Stimulated activated naive B cell treated with anti-CD40 and anti-IgM and Interleukin-4, amounts not matched to agents 10 μg/mL and 1 μg/mL and 100 μg/mL, for 72 hours (primary cell): ENCODE measurements at places on chromosomes 7 and 10.

DNA sequence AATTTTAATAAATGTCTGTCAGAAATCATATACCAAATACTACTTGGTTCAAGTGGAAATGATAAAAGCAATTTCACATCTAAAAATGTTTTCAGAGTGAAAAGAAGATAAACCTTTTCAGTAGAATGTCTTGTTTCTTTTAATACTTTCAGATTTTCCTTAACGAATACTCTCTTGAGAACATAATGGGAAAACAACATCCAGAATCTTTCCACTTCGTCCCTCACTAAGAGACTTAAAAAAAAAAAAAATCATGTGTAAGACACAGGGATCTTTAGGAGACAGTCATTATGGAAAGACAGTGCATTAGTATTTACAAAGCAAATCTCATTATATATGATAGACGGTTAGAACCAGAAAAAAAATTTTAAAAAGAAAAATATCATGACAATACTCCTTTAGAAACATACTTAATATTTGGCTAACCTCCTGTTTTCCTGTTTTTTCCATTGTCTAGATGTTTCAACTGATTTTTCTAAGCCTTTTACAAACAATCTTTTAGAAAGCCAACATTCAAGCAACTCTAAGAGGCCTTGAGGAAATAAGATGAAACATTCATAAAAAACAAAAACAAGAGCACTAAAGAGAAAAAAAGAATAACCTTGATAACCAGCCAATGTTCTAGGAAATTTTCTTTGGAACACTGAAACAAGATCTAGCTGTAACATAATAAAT, 339.9 kb upstream of the LRRN3 start:
- DNase-seq = no peak

DNA sequence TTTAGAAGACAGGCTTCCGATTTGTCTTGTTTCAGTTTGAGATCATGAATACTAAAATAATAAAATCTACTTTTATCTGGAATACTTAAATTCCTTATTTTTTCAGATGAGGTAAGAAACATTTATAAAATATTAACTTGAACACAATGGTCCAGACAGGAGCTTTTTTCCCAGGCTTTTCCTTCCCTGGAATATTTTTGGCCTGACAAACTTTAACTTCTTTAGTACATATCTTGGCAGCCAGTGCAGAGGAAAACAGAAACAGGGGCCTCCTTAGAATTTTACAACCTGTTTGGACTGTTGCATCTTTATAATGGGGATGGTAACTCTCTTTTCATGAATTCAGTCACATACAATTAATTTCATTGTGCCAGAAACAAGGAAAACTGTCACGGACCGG, 41.4 kb downstream of the NRP1 start:
- no peak for DNase-seq

- no peak for DNase-seq
These were observed 127.7 kb downstream of the SRI start for GRCh38 chr7:88091988-88092675.

DNA sequence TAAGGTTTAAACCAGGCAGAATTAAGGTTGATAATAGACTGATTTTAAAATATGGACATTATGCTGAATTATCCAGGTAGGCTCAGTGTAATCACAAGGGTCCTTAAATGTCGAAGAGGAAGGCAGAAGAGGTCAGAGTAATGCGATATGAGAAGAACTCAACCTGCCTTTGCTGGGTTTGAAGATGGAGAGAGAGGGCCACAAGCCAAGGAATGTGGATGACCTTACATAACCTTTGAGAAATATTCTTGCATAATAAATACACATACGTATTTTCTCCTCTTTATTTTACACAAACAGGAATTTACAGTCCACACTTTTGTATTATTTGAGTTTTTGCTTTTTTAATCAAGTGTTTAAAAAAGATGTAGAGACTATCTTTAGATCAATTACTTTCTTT, 88.5 kb downstream of the ST7 start:
- DNase-seq = no peak

GRCh38 chr7:32846630-32847225, 44.8 kb downstream of the KBTBD2 start:
- DNase-seq = peak; percentile 75

DNA sequence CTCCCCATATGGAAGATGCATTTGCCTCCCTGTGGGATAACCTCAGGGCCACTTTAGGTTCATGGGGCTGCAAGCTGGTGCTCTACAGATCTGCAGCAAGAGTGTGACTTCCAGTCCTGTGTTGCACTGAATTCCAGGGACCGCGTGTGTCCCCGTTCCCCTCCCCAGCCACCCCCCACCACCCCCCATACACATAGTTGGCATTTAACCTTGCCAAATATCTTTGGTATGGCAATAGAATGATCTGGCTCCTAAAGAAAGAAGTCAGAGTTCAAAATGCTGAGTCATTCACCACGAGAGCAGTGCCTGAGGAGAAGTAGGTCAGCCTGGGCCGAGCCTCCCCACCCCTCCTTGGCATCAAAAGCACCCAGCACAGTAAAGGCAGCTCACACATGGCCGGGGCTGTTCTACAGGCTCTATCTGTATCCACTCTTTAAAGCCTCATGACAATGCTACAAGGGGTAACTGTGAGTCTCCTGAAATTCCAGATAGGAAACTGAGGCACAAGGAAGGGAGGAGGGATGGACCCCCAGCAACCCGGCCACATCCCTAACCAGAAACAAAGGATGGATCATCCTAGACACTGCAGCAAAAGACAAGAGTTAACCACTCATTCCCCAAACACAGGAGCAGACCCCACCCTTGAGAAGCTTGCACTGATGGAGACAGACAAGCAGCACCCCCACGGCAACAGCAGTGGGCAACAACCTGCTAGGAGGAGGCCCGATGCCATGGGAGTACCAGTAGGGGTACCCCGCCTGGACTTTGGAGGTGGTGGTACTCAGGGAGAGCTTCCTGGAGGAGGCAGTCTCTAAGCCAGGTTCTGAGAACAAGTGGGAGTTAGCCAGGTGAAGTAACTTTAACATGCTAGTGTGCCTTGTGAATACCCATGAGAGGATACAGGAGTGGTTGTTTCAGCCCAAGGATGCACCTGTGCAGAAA, 70.3 kb upstream of the NANOS1 start:
- no peak for DNase-seq

- no peak for DNase-seq
These were observed 43.3 kb downstream of the ETV1 start for GRCh38 chr7:13946181-13946580.

GRCh38 chr10:73182568-73182967, 14.6 kb downstream of the FAM149B1 start:
- no peak for DNase-seq

- peak; percentile 6 for DNase-seq
These were observed 23.0 kb upstream of the EGFR start for GRCh38 chr7:54995610-54996363.

GRCh38 chr7:22672846-22673680, 53.9 kb upstream of the IL6 start:
- DNase-seq = no peak

DNA sequence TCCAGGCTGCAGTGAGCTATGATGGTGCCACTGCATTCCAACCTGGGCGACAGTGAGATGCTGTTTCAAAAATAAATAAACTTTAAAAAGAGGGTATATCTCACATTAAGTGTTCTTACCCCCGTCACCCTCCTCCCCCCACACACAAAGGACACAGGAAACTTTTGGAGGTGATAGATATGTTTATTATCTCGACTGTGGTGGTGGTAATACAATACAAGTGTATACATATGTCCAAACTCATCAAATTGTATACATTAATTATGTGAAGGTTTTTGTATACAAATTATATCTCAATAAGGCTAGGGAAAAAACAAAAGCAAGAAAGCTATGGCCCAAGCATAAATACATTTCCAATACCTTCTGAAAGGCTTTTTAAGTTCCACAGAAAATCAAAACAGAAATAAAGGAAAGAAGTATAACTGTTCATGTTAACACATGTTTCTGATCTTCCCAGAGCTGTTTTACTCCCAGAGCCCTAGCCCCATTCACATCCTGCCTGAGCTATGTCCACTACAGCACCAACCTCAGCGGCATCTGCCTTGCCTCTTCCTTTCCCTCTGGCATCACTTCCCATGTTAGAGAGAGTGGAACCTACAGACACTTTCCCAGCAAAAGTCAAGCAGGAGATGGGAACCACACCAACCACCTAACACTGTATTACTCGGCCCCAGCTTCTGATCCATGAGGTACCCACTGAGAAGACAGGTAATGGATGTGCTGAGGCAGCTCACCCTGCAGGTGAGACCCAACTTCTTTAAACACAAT, 48.1 kb downstream of the SGMS1 start:
- no peak for DNase-seq

DNA sequence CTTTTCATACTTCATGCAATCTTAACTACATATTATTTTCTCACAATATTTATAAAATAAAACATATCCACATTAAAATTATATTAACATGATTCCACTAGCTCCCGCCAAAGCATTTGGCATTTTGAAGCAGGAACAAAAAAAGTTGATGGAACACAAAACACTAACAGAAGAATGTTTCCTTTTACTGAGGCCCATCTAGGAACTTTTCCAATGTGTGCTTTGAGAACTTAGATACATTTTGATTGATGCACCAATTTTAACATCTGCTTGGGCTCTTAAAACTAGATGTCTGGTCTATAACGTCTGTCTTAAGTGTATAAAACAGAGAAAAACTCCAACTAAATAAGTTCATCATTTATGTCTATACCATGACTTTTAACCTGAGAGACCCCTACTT, 1214.8 kb downstream of the SORCS1 start:
- no peak for DNase-seq

DNA sequence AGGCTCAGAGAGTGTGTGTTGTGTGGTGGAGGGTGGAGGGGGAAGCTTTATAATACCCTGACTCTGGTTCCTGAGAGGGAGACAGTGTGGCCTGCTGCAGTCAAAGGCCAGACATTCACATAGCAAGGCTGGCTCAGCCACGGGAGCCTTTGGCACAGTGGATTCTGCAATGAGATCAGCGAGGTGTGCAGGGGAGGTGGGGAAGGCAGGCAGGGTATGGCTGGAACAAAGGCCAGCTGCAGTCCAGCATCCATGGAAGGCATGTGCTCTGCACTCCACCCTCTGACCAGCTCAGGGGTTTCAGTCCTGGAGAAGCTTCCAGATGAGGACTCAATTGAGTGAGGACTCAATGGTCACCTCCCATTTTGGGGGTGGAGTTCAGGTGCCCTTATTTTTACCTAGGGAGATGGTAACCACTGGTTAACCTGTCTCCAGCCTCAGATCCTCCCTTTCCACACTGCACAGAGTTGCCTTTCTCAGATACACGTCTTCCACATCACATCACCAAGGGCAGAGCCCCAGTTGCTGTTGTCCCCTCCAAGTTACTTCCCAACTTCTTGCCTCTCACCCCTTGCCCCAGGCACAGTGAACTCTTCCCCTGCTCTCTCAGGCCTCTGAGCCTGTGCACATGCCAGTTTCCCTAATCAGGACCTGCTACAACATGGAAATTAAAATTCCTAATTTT, 504.9 kb downstream of the GRID1 start:
- no peak for DNase-seq

DNA sequence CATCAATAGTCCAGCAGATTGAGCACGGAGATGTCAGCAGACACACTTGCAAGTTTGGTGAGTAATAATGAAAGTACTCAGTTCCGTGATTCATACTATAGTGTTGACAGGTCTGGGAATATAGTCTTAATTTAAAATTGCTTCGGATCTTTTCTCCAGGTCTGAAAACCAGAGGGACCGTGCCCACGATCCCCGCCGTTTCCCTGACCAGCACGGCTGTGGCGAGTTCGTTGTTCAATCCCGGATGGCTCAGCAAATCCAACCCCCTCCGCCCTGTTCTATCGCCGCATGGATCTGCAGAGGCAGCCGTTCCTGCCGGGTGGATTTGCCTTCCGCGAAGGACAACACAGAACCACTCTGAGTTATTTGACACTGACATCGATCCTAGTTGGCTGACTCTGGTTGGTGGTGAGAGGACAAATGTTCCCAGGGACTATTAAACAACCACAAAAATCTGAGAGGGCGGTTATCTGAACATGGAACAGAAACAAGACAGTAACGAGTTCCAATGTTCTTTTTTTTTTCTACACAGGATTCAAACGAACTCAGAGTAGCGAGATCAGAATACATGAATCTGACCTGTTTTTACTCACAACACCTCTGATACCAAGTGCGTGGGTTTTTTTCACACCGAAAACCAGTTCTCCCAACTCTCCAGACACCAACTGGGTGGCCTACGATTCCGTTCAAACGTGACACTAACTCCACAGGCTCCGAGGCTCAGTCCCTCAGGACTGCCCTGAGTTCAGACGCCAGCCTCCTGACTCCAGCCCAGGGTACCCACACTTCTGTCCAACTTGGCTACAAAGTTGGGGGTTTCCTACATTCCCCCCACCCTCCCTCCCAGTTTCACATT, 52.7 kb downstream of the RBM17 start:
- DNase-seq = no peak

DNA sequence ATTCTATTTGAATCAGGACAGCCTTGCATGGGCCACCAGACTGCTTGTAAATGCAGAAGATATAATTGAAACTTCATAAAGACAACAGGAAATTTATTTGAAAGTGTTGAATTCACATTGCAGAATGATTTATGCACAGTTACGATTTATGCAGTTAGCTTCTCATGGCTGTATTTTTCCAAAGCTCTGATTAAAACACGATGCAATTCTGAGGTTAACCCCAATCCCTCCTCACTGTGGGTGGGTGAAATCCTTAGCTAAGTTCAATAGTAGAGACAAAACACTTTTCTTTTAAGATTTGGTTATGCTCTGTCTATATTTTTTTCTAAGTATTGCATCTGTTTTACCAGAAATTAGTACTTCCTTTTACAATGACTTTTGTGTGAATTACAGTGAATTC, 728.8 kb upstream of the IGFBP3 start:
- no peak for DNase-seq

DNA sequence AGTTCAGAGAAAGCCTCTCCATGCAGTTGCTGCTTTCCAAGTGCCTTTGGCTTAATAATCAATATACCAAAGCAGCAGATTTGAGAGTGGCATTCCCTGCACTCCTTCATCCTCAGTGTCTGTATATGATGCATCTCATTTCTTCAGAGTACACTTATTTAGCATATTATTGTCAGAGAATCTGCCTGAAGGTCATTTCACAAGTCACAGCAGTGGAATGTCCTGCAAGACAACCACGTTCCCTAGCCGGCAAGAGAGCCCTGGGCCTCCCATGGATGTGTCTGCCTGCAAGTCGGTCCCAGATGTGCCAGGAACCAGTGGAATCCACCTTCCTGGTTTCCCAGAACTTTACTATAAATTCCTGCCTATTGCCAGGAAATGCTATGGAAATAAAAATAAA, 289.4 kb upstream of the IGFBP3 start:
- DNase-seq = no peak

GRCh38 chr7:117110480-117111315, 157.4 kb downstream of the ST7 start:
- peak; percentile 49 for DNase-seq

GRCh38 chr10:68188835-68189234, 43.1 kb downstream of the ATOH7 start:
- DNase-seq = no peak

- no peak for DNase-seq
These were observed 425.8 kb upstream of the STEAP1 start for GRCh38 chr7:89728481-89728880.

DNA sequence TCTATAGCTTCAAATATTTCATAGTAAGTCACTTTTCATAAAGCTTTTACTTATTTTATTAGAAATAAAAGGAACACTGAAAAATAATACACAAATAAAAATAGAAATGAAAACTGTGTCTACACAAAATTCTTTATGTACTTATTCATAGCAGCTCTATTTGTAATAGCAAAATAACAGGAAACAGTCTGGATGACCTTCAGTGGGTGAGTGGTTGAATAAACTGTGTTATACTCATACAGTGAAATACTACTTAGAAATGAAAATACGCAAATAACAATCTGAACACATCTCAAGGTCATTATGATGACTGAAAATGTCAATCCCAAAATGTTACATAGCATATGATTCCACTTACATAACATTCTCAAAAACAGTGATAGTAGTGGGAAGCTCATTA, 138.7 kb upstream of the PCLO start:
- DNase-seq = no peak
